ENCODE measurements at places on chromosomes 3 and 15.

DNA sequence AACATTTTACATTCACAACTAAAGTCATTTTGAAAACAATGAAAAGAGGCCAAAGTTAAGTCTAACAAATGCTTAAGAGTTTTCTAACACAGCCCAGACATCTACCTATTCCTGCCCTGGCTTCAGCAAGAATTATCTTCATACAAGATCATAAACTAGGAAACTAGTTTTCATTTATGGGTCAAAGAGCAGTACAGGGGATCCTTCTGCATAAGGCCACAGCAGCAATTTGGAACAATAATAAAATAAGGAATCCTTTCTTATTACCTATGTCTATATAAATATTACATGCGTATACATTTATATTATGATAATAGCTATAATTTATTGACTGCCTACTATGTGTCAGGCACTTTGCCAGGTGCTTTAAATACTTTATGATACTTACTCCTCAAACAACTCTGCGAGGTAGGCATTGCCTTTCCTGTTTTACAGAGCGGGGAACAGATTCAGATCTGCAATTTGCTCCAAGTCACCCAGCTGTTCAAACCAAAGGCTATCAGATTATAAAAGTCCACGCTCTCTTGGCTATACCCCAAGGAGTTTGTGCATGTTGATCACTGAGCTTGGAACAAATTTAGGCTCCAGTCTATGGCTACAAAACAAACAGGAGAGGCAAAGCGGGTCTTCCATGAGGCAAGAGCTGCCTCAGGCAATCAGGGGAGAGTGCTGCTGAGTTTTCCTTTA is 196.4 kb downstream of the RORA start:
- no peak for DNase-seq

DNA sequence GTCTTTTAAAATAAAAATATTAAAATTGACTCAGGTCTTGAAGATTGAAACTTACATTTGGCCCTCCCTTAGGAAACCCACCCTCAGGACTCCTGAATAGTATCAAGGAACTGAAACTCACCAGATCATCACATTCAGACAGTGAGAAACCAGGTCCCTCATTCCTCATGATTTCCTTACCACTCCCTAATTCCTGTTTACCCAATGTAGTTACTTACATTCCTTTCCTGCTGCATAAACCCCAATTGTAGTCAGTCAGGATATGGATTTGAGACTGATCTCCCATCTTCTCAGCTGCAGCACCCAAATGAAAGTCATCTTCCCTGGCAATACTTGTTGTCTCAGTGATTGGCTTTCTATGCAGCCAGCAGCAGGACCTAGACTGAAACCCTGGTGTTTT is 8.6 kb downstream of the ATP13A4 start:
- DNase-seq, result no peak

- peak; percentile 20 for DNase-seq
Measured at GRCh38 chr3:12948891-12949711, 107.7 kb upstream of the RPL32 start.

DNA sequence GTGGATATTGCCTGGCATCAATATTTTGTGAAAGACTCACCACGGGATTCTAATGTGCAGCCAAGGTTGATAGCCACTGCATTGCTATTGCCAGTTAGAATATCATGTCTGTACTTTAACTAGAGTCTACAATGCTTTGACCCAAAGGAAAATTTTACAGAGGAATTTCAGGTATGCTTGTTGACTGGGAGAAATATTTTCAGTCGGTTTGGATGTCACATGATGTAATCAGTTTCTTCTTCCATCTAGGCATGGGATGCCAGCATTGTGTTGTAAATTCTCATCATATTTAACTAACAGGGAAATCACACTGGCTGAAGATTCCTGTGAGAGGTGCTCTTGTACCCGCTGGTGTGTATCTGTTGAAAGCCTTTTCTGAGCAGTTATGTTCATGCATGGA is 508.9 kb upstream of the ADAMTS9 start:
- DNase-seq, result no peak

DNA sequence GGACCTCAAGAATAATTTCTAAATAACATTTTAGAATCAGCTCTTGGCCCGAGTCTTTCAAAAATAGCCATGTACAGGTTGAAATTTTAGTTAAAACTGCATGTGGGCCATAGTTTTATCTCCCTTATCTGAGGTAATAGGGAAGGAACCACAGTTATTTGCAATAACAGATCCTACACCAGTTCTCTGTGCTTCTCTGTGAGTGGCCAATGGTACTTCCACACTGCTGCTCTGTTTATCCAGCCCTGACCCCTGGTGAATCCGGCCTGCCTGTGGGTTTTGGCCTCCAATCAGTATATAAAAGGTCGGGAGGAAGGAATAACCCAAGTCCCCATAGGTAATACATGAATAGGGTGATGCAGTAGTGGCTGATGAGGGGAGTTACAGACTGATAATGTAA is 48.0 kb upstream of the TNIK start:
- DNase-seq, result no peak

DNA sequence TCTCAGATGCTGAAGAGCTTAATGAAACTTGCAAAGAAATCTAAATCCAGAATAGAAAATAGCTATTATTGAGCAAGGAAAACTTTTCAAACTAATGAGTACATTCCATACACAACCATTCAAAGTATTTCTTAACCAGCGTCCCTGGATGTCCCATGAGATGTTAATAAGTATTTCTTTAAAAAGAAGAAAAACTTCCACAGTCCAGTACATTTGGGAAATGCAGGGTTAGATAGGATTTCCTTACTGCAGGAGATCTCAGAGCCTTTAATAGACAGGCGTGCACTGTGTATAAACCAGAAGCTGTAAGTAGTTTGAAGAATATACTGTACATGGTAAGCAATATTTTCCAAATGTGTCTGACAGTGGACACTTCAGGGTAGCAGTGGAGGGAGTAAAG is 29.6 kb upstream of the BHLHE40 start:
- no peak for DNase-seq

DNA sequence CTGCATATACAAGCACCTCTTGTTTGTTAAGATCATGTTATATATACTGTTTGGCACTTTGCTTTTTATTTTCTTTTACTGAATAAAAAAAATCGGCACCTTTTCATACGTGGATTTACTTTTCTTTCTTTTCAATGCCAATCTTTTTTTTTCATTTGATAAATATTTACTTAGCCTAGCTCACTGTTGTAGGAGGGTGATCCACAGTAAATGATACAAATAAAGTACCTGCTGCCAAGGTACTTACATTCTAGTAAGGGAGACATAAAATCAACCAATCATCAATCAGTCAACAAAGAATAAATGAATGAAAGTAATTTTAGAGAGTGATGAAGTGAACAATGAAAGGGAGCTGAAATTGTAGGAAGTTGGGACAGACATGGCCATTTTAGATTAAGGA is 18.3 kb downstream of the GNB5 start:
- no peak for DNase-seq

GRCh38 chr3:66795365-66795764 is 202.7 kb upstream of the KBTBD8 start:
- no peak for DNase-seq

- DNase-seq, result no peak
Measured at GRCh38 chr15:80031841-80032240, 27.6 kb upstream of the ZFAND6 start.

DNA sequence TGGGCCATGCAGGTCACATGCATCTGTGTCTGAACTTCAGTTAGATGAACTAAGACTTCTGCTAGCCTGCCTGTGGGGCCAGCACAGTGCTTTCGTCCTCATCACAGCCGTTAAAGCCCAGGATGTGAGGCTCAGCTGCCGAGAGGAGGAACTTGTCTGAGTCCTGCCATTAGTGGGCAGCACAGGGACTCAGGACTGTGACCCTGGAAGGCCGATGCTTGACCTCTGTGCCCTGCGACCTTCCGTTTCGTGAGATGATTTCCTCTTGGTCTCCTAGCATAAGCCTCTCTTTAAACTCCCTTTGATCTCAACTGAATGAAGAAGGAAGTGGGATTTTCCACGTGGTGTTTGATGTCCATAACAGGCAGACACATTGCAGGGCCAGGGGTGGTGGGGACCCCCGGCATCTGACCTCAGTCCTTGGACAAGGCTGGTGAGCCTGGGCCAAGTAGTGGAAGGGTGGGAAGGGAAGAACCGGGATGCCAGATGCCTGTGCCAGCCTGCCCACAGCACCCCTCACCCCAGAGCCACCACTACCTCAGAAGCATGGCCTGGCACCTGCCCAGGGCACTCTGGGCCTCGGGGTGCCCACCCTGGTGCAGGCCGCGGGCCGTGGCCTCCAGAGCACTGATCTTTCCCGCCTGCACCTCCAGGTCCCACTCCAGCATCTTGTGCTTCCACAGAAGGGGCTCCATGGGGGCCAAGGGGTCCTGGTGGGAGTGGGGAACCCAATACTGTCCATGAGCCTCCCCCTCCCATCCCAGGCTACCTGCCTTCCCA is 21.6 kb downstream of the PLA2G4B start:
- no peak for DNase-seq

DNA sequence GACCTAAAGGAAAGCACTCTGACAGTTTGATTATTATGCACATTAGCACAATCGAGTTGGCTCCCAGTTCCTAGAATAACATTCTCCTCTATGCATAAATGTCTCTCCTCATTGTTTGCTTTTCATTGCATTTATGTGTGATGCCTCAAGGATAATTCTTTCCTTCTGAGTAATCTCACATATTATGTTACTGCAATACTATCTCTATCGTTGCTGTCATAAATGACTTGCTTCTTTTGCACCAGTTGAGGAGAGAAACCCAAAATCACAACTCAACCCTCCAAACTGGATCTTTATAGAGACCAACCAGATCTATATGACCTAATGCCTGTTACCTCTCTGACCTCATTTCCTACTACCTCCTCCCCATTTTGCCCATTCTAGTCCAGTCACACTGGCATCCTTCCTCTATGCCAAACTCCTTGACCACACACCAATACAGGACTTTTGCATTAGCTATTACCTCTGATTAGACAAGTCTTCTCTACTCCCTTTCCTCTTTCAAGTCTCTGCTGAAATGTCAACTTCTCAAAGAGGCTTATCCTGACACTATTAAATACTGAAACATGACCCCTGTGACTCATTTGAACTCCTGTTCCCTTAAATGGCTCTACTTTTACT is 1026.0 kb downstream of the TUSC7 start:
- no peak for DNase-seq

- no peak for DNase-seq
Measured at GRCh38 chr3:13850161-13850945, 29.5 kb downstream of the WNT7A start.

GRCh38 chr3:121545049-121545573 is 677 bp downstream of the POLQ start:
- no peak for DNase-seq

- no peak for DNase-seq
Measured at GRCh38 chr3:119829420-119829819, 47.5 kb downstream of the NR1I2 start.

DNA sequence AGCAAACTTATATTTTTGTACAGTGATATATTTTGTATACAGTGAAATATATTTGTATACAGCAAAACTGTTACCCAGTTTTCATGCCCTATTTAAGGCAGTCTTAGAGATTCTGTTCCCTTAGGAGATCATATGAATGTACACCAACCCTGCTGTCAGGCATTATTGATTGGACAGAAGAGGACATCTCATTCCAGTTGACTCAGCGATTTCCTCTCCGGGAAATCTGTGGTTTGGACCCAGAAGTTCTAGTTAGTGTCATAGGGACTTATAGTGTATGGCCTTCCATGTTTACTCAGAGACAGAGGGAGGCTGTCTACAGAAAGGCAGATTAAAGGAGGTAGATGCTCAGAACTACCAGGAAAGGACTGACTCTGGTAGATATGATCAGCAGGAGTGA is 318.8 kb upstream of the KCNMB2 start:
- no peak for DNase-seq

GRCh38 chr3:10707400-10708215 is 108.4 kb upstream of the SLC6A11 start:
- DNase-seq, result no peak

- no peak for DNase-seq
Measured at GRCh38 chr3:133850034-133850433, 44.4 kb downstream of the SRPRB start.

GRCh38 chr3:154168998-154169795 is 48.0 kb downstream of the ARHGEF26 start:
- DNase-seq, result no peak

- DNase-seq, result no peak
Measured at GRCh38 chr3:122515870-122516269, 1.1 kb upstream of the KPNA1 start.

DNA sequence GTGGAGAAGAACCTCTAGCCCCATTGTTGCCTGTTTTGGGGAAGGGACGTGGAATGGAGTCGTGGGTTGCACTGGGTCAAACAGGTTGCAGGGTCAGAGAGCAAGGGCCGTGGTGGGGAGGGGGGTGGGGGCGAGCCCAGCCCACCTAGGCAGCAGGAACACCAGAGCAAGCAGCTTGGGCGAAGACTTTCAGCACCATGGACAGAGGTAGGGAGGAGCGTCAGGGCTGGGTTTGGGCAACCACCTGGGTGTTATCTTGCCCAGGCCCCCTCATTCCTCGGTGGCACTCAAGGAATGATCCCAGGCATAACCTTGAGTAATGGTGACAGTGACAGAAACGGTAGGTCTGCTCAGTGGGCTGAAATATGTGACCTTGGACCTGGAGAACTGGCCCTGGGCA is 45.9 kb upstream of the TMEM115 start:
- DNase-seq, result peak; percentile 19

DNA sequence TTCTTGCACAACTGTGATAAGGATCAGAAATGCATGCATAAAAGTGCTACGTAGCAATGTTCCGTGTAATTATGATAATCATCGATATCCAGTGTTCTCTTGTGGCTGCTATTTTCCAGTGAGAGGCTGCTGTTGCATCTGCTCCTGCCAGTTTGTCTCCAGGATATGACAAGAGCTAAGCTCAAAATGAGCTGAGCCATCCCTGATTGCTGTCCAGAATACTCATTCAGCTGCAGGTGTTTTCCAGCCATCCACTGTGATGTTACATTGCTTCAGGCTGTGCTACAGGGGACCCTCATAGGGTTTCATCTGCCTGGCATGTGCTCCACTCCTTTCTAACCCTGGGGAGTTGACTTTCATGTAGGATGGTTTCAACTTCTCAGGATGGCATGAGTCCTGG is 976.0 kb downstream of the ROBO1 start:
- DNase-seq, result no peak

DNA sequence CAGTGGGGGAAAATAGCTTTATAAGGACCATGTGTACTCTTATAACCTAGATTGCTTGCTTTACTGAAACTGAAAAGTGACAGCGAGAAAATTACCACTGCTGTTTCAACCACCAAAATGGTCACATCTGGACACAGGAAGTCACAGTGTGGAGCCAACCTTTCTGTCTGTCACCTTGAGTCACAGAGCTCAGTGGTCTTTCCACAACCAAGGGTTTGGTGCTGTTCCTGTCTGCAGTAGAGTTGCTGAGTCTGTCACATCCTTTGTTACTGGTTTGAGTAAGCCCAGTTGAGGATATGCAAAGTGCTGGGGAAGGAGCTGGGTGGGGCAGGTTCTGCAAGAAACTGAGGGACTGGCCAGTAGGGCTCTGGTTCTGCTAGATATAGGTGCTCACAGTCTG is 139.1 kb upstream of the EIF1B start:
- no peak for DNase-seq

DNA sequence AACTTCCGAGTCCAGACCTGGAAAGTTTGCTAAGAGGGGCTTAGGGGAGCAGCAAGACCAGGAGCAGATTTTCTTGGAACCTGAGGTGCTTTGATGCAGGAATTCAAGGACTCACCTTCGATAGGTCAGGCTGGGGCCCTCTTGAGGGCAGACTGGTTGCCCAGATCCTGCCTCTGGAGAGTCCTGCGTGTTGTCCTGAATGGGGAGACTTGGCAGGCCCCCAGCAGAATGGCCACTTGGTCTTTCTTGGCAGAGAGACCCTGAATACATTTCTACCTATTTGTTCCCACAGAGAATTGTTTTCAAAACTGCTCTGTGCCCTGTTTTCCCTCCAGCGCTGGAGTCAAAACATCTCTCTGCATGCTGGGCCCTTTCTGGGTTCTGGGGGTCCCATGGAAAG is 4.2 kb downstream of the KLF13 start:
- DNase-seq, result no peak
